ENCODE measurements at places on chromosomes 13 and 19.

DNA sequence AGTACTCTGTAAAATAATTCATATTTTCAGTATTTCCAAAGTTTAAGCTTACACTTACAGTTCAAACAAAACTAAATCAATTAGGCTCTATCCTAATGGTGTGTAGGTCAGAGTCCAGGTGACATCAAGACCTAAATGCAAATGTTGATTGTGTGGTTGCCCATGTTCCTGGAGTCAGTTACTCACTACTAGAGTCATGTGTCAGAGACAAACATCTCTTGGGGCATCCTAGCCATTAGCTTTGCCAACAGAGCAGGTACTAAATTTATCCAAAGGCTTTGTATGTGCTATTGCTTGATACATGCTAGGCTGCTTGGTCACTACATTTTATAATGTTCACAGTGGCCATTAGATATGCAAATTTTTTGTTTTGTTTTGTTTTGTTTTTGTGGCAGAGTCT lies 11.7 kb downstream of the SPRY2 start:
- no peak for DNase-seq

DNA sequence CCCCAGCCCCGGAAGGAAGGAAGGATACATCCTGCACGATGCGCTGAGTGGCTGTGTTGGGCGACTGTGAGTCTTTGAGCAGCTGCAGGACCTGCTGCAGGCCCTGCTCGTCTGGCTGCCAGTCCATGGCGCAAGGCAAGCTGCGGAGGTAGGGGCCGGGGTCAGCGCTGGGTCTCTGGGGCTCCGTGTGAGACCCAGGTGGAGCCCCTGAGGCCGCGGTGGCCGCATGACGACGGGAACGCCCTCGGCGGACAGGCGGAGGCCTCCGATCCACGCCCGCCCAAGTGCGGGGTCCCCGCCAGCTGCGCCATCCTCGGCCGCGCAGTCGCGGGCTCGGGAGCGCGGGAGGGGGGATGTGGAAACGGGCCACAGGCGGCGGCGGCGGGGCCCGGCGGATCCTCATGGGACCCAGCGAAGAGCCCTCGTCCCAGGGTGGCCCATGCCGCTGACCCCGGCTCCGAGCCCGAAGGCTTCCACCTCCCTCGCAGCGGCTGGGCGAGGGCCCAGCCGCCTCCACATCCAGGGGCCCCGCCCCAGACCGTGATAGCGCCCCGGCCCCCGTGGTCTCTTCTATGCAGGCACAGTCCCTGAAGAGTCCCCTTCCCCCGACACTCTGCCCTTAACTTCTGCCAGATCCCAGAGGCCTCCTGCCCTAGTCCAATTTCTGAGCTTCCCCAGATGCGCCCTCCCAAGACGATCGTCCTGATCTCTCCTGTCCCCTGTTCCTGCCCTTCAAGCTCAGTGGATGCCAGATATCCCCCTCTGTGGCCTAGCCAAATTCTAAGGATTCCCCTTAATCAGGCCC lies 2.7 kb downstream of the TNPO2 start:
- no peak for DNase-seq

- DNase-seq = peak; percentile 28
Observed at GRCh38 chr19:4705413-4706131, 18.1 kb downstream of the DPP9 start.

DNA sequence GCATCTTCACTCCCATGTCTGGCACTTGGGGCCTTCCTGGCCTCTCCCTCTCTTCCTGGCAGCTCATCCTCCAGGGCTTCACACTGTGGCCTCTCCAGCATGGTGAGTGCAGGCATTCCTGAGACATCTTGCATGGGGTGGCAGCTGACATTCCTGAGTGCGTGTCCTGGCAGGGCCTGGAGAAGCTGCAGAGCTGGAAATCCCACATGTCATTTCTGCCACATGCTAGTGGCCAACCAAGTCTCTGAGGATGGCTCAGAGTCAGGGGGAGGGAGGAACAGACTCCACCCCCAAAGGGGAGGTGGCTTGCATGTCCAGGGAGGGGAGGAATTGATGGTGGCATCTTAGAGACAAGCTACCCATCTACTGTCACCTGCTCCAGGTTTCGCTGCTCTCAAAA lies 41.6 kb upstream of the AMER2 start:
- no peak for DNase-seq

DNA sequence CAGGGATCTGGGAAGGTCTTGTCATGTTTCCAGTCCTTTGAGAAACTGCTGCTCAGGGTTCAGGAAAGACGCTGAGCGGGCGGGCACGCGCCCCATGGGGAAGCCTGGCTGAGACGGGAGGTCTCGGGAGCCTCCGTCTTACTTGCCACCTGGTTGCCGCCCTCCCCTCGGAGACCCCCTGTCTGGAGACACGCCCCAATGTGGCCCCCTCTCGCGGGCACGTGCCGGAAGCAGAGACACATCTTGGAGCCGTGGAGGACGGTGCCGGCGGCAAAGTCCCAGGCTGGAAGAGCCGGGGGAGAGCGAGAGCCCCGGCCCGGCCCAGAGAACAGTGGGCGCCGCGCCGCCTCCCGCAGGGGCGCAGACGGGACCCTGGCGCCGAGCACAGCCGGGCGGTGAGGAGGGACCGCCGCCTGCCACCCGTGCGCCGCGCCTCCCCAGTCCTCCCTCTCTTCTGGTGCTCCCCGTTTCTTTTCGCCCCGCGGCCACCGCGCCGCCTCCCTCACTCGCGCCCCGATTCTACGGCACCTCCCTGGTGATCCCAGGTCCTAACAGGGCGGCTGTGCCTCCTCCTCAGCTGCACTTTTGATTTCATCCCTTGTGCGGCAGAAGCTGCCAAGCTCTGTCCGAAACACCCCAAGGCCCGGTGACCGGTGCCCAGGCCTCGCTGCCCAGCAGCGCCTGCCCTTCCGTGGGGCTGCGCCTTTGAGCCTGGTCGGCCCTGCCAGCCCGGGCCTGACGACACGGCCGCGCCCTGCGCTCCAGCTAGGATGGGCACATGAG lies 15.5 kb downstream of the GJB2 start:
- DNase-seq = no peak
